ENCODE measurements at places on chromosomes 6 and 20. TPM values are rescaled to one million over a fixed set of nuclear protein-coding genes. Genes with fewer than 3 reads are reported as not detected.

GRCh38 chr6:1856381-1856780, 246.7 kb downstream of the FOXC1 start:
- H3K4me1 ChIP-seq = peaks cover 6% of the 10 kb centered on the region
- no peak overlapping the region for H3K4me3 ChIP-seq
- DNase-seq = peak; percentile 73
- no peak overlapping the region for H3K27ac ChIP-seq
- no peaks in the 10 kb centered on the region for H3K36me3 ChIP-seq

The UST gene
- 10.0 TPM for total RNA-seq

DNA sequence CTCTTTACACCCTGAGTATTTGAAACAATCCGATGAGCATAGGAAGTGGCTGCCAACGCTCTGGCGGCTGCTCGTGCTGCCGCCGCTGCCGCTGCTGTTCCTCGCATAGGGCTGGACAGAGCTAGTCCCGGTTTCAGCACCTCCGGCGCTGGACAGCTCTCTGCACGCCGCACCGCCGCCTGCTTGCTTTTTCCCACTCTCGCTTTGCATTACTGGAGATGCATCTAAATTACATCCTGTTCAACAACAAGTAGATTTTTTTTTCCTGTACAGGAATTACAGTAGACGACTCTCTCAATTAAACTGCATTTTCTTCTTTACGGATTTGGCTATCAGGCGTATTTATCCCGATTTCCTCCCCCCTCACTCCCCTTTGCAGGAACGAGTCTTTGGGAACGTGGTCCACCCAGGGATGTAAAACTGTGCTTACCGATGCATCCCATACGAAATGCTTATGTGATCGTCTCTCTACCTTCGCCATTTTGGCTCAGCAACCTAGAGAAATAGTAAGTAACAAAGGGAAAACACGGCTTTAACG, 563.8 kb downstream of the LMBRD1 start:
- H3K27ac ChIP-seq = no peak overlapping the region
- no peaks in the 10 kb centered on the region for H3K36me3 ChIP-seq
- H3K4me1 ChIP-seq = no peaks in the 10 kb centered on the region
- no peak overlapping the region for H3K4me3 ChIP-seq

The DEFB132 gene
- total RNA-seq = not detected

Data from MCF 10A (cell line).